Stimulated activated effector memory CD8-positive, alpha-beta T cell treated with anti-CD3 and anti-CD28 coated beads, Interleukin-12 subunit alpha, Interleukin-12 subunit beta, amount 100 ng/mL, for 72 hours (primary cell): ENCODE measurements at places on chromosomes 12 and 14.

DNA sequence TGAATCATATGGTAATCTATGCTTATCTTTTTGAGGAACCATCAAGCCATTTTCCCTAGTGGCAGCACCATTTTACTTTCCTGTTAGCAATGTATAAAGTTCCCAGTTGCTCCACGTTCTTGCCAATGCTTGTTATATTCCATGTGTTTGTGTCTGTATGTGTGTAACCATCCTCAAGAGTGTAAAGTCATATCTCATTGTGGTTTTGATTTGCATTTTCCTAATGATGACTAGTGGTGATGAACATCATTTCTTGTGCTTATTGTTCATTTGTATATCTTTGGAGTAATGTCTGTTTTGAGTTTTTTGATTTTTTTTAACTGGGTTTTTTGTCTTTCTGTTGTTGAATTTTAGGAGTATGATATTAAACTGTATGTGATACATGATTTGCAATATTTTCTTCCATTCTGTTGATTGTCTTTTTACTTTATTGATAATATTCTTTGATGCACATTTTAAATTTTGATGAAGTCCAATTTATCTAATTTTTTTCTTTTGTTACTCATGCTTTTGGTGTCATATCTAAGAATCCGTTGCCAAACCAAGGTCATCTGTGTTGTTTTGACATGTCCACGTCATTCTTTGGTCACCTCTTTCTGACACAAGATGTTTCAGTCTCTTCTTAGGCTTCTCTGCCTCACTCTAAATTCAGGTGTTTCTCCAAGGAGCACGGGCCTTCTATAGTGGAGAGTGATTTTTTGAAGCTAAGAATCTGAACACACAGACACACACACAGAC is 36.1 kb downstream of the PPHLN1 start:
- no peak for DNase-seq

GRCh38 chr12:42332301-42333285 is 6.6 kb downstream of the PPHLN1 start:
- DNase-seq, result no peak

DNA sequence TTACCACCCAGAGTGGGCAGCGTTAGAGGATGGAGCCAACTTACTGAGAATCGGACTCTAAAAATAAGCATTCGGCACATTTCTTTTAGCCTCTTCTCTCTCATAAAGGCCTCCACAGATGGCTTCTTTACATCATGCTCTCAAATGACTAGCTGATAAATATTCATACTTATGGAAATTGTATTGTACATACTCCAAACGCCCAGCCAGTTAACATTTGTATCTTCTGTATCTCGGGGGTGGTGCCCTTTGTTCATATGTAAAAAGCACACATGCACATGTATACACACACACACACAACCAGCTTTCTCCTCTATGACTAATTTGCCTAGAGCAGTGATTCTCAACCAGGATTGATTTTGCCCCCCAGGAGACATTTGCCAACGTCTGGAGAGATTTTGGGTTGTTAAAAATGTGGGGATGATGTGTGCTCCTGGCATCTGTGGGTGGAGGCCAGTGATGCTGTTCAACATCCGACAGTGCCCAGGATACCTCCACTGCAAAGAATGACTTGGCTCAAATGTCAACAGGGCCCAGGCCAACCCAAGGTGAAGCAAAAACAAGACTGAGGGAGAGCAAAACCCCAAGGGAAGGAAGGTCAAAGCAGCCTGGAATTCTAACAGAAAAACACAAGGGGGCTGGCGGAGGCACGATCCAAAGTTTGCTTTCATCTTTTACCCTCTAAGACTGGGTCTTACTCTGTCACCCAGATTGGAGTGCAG is 15.2 kb upstream of the CDK2AP1 start:
- no peak for DNase-seq

GRCh38 chr12:32561931-32562341 is 117.2 kb upstream of the DNM1L start:
- no peak for DNase-seq

DNA sequence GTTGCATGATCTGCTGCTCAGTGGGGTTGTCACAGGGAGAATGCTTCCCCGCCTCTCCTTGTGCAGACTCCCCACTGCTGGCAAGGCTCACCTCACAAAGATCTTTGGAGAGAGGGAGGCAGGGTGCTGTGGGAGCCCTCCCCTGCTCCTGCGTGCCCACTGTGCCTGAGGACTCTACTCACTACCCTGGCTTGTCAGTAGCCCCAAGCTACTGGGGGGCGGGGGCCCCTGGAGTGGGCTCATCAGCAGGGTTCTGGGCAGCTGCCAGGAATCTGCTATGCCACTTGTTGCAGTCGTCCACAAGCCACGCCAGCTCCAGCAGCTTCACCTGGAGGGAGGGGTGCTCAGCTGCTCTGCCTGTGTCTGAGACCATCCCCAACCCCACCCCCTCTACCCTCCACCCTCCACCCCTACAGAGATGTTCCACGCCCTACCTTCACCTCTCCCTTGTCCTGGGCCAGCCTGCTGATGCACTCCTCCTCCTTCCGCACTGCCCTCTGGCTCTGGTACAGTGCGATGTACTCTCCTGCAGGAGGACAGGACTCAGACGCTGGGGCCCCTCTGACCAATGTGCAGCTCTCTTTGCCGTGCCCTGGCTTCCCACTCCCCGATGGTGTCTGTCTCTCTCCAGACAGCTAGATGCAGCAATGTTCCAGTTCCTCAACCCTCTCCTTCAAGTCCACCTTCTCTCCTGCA is 14.2 kb upstream of the BLTP3B start:
- no peak for DNase-seq

DNA sequence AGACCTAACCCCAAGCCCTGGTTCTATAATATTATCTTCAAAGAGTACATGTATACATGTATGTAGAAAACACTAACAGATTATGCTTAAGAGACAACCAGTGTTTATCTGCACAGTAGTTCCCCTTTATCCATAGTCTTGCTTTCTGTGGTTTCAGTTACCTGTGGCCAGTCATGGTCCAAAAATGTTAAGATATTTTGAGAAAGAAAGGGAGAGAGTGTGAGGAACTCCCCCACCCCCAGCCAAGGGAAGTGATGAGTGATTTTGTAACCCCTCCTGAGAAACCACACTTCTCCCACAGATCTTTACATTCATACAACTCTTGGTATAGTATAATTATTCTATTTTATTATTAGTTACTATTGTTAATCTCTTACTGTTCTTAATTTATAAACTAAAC is 77.3 kb upstream of the CNTN1 start:
- no peak for DNase-seq

DNA sequence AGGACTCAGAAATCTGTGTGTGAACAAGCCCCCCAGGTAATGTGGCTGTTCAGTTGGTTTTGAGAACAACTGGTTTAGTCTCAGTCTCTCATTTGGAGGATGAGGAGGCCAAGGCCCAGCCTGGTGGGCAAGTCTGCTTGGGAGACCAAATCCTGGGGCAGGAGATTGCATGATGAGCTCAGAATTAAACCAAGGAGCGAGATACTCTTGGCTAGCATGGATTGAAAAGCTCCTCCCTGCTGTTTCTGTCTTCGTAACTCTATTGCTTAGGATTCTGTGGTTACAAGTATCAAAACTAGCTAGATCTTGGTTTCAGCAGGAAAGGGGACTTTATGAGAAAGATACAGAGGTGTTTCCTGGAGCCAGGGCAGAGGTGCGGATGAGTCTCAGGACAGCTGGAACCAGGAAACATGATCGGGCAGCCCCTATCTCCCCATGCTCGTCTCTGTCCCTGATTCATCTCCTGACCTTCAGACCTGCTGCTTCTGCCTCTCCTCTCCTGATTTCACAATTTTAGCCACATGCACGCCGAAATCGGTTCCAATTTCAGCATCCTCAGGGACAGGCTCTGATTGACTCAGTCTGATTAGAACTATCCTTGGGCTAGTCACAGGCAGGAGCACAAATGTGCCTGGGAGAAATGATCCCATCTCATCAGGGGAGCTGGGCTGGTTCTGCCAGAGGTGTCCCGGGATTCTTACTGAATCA is 40.2 kb upstream of the RIN3 start:
- no peak for DNase-seq

DNA sequence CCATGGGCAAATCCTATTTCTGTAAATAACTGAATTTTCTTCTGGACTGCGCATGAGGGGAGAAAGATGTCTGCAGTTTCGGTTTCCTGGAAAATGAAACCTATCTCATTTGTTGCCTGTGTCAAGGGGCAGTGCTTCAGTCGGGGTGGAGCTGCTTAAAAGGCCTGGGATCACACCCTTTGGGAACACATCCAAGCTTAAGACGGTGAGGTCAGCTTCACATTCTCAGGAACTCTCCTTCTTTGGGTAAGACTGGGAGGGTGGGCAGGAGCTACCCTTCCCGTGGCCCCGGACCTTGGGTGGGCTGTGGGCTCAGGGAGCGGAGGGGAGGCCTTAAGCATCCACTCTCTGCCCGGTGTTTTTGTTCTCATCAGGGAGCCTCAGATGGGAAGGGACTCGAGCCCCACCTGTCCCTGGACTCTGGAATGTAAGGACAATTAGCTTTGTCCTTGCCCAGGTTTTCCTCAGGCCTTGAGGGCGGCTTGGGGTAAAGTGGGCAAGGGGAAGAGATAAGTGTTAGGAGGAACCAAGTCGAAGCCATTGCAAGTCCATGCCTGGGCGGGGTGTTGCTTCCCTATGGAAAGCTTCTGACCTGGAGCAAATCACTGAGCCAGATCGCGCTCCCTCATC is at the start of gene IFI27:
IFI27 (plus strand) TSS at position 185 of the 630 bp plus-strand sequence.
- no peak for DNase-seq

GRCh38 chr12:90870971-90871725 is 83.8 kb downstream of the CCER1 start:
- no peak for DNase-seq

DNA sequence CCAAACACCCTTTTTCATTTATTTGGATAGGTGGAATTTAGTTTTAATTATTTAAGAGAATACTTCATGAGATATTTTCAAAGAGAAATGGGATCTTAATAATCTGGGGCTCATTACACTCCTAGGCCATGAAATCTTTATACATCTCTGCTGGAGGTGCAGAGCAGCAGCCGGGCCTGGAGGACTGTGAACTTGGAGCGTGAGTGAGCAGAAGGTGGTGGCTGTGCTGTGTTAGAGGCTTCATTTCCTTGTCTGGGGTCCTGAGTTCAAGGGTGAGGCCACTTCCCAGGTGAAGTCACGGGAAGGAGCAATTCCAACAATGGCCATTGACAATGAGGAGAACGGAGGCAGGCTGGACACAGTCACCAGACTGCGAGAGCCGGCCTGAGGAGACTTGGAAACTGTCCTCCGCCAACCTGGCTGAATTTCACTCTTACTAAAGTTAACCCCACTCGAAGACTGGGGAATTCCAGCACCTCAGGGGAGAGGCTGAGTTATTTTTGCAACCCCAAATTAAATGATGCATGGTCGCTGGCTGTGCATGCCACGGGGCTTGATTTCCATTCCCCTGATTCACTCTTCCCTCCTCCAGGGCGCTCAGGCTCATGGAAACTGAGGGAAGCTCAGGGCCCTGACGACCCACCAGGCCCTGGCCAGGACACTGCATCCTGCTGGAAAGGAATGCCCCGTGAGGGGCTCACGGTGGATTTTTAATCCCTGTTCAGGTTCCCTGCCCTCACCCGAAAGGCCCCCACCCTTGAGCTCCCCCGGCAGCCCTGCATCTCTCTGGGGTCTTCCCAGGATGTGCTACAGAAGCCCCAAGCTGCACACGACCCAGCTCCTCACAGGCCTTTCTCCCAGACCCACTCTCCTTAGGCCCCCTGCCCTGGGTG is 22.6 kb upstream of the TRAF3 start:
- no peak for DNase-seq

DNA sequence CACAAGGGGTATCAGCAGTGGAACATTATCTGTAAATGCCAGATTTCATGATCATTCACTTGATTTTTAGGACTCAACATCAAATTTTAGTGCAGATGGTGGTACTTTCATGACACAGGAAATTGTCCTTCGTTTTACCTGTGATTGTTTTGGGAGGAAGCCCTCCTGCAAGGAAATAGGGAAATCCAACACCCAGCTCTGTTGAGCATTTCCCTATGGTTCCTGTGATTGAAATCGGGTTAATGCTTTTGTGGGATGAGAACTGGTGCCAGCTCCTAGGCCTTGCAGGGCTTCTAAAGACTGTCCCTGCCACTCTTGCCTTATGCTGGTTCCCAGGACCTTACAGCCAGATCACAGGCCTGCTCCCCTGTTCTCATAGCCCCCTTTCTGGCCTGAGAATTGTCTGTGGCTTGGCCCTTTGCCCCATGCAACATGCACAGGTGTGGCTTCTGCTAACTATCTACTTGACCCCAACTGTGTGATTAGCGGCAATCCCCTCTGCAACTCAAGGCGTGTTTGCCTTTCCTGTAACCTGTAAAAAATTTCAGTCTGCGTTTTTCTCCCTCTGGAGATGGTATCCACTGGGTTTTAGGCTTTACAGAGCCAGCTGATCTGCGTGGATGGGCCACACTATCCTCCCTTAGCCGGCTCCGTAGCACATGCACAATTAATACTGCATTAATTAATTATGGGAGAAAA is 112.5 kb downstream of the ETV6 start:
- no peak for DNase-seq

GRCh38 chr12:86445356-86445755 is 189.2 kb upstream of the MGAT4C start:
- no peak for DNase-seq

DNA sequence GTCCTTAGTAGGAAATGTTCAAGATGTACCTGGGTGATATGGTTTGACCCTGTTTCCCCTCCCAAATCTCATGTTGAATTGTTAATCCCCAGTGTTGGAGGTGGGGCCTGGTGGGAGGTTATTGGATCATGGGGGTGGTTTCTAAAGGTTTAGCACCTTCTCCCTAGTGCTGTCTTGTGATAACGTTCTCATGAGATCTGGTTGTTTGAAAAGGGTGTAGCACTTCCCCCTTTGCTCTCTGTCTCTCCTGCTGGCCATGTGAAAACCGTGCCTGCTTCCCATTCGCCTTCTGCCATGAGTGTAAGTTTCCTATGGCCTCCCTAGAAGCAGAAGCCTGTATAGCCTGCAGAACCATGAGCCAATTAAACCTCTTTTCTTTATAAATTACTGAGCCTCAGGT is 353.0 kb upstream of the SFSWAP start:
- no peak for DNase-seq

GRCh38 chr14:64715146-64715627 is 11.0 kb downstream of the PLEKHG3 start:
- DNase-seq, result no peak

DNA sequence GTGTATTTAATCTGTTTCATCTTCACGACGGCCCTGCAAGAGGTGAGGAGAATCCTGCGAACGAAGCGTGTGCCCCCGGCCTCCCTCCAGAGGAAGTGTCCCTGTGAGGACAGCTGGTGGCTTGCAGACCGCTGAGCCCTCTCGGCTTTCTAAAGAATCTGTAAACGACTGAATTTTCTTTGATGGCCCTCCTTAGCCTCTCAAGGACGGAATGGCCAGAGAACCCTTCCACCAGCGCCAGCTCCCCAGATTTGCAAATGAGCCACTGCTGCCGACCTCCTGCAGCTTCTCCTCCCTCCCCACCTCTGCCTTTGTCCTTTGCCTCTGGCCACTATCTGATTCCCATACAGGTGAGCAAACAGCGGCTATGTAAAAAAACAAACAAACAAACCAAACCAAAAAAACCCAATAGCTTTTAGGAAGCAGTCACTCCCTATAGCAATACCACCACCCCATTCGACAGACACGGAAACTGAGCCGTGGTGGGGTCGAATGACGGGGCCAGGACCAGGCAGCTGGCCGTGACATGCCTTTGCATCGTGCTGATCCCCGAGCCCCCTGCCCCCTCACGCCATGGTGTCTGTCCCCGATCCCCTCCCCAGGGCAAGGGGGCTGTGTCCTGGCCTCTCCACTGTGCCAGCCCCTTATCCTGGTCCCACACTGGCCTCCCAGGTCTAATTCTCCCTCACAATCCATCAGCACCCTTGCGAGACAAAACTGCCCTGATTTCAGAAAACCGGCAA is 23.6 kb downstream of the RFLNA start:
- DNase-seq, result no peak
